Breast epithelium (tissue), 4 donors: ENCODE measurements at places on chromosomes 6 and 20. TPM values are rescaled to one million over a fixed set of nuclear protein-coding genes. Genes with fewer than 3 reads are reported as not detected.

- H3K4me1 ChIP-seq, result no peaks in the 10 kb centered on the region
- no peak overlapping the region for H3K4me3 ChIP-seq
- H3K27me3 ChIP-seq, result no peaks in the 10 kb centered on the region
- H3K36me3 ChIP-seq, result no peaks in the 10 kb centered on the region
- no peak for DNase-seq
Measured at GRCh38 chr20:50551288-50551687, 41.1 kb downstream of the PTPN1 start.

Gene AGER
- 2.6 TPM for total RNA-seq

DNA sequence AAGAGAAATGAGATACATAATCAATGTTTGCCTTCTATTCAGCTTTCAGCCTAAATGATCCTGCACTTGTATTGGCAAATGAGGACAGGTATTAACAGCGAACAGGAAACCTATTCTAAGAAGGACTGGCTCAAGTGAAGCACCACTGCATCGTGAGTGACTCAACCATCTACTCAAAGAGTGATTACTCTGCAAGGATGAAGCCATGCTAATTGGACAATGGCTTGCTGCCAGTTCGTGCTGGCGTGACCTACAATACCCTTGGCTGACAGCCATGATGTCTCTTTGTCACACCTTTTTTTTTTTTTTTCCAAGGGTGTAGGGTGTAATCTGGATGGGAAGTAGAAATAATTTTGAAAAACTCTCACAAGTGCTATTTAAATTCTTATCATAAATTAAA, 104.9 kb downstream of the GJA10 start:
- H3K4me3 ChIP-seq, result no peak overlapping the region
- H3K4me1 ChIP-seq, result peaks cover 5% of the 10 kb centered on the region
- no peak for DNase-seq
- no peaks in the 10 kb centered on the region for H3K27me3 ChIP-seq

DNA sequence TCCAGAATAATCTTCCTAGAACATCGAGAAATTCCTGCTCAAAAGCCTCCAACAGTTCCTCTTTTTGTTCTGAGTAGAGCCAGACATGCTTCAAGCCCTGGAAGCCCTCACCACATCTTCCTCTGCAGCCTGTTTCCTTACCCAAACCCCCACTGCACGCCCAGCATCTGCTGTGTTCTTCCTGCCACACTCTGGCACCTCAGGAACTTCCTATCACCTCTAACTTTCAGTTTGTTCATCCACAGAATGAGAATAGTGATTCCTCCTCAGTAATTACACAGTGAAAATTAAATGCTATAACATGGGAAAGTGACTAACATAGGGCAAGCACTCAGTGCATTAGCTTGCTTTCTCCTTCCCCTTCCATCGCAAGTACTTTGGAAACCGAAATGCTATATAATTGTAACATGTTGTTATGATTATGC, 26.3 kb downstream of the C6orf89 start:
- H3K36me3 ChIP-seq, result no peaks in the 10 kb centered on the region
- DNase-seq, result no peak
- H3K4me1 ChIP-seq, result peaks cover 9% of the 10 kb centered on the region
- H3K27ac ChIP-seq, result peak overlapping the region; percentile 67
- no peaks in the 10 kb centered on the region for H3K27me3 ChIP-seq

GRCh38 chr20:58100731-58101356, 127.6 kb downstream of the ANKRD60 start:
- H3K36me3 ChIP-seq, result no peaks in the 10 kb centered on the region
- H3K27ac ChIP-seq, result no peak overlapping the region
- H3K27me3 ChIP-seq, result no peaks in the 10 kb centered on the region
